LHCN-M2 (cell line): ENCODE measurements at places on chromosomes 2 and 18. TPM values are rescaled to one million over a fixed set of nuclear protein-coding genes. Genes with fewer than 3 reads are reported as not detected.

VIL1 gene
- not detected in 2 replicates for total RNA-seq

C2orf81 gene
- 0.63 and 1.5 TPM in 2 replicates for total RNA-seq

ARHGEF4 gene
- total RNA-seq = 0.23 TPM in 1 of 2 replicates, not detected in the other

DNA sequence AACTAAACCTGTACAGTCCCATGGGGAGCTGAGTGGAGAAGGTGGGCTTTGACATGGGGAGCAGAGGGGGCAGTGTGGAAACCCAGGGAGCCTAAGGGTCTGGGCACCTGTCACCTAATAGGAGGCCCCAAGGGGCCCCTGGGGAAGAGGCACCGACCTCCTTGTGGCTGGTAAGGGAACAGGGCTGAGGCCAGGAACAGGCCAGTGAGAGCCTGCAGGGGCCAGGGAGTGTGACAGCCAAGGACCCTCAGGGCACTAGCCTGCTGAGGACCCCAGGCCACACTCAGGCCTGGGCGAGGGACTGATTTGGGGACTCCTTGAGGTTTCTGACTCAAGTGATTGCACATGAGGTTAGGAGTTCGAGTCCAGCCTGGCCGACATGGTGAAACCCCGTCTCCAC, 24.5 kb upstream of the ALPP start:
- DNase-seq = no peak

GRCh38 chr2:176817061-176817565, 395.5 kb upstream of the HNRNPA3 start:
- DNase-seq = no peak

DNA sequence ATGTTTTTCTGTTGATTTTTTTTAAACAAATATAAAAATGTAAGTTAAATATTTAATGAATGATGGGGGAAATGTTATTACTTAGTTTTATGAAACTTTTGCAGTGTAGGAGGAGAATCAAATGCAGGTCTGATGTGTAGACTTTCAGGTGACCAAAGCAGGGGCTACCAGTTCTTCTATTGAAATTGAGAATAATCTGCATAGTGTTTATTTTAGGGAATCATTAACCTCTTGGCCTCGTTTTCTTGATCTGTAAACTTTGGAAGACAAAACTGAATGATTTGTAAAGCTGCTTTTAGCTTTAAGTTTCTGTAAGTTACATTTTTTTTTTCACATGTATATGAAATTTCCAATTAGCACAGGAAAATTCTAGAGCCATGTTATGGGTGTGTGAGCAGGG, 99.2 kb downstream of the R3HDM1 start:
- no peak for DNase-seq

DNA sequence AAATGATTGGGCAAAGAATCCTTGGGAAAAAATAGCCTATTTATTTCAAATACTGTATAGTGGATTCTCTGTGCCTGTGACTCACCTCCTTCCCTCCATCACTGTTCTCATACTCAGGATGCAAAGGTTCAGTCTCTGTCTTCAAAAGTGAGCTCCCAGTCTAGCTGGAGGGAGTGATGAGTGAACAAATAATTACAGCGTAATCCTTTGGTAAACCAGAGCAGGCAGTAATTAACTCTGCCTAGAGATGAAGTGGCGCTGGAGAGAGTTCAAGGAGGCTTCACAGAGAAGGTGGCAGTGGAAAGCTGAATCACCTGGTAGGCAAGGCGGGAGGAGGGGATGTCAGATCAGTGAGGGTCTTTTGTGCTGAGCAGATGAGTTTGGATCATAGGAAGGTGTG, 6.5 kb downstream of the DGUOK start:
- no peak for DNase-seq

GRCh38 chr18:2150566-2150965, 420.7 kb downstream of the METTL4 start:
- DNase-seq = no peak

DNA sequence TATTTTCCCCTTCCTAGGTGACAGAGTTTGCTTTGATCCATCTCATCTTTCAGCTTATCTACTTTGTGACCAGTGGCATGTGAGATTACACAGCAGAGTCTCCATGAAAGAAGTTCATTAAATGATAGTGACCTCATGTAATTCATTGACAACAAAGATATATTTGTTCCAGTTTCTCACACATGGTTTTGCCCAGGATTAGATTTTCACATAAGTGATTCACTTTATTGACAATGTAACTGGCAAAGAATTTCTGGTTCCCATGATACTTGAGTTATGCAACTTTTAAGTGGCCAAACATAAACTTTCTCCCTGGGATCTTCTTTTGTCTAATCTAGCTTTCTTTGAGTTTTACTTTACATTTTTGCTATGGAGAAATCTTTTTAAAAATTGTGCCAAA, 50.0 kb downstream of the MC4R start:
- no peak for DNase-seq

DNA sequence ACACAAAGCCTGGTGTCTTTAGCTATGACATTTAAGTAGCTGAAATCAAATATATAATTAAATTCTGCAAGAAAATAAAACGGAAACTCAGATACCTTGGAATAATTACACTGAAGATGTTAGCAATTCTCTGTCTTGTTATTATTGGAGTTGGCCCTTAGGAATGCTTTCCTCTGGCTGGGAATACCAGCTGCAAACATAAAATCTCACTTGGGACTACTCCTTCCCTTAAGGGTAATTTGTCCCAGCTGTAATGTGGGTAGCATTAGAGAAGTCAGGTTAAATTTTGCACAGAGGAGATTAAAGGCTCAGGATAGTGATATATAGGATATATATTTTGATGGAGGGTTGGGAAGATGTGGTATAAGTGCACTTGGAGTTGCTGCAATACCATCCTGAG, 37.3 kb upstream of the GRP start:
- DNase-seq = no peak

- peak; percentile 17 for DNase-seq
These were observed 24.4 kb upstream of the DTNB start for GRCh38 chr2:25697559-25698341.

DNA sequence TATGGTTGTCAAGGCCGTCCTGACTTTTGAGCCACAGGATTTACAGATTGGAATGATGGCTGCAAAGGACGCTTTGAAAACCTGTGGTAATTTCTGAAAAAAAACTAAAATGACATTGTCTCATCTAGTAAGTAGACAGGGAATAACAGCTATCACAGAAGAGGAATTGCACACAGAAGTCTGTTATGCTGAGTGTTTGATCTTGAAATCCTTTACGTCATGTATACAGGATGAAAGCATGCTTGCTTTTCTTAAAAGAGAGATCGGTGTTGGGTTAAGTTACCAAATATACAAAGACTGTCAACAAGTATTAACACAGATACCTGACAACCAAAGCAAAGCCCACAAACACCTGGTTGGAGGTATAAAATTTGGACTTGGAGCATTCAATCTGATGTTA, 12.6 kb upstream of the SRSF7 start:
- no peak for DNase-seq

DNA sequence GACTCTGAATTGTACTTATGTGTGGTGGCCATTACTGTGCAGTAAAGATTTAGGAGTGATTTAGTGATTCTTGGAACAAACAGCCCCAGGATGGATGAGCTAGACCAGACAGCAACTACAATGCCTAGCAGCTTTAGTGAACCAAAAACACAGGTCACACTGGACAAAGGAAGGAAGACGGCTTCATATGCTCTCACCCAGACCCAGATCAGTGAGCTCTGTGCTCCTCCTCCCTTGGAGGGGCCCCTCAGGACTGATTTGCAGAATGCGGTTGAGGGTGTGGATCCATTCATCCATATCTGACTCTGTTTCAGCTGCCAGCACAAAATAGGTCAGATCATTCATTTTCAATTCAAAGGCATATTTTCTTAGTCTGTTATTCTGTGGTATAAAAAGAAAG, 159.7 kb upstream of the CCDC195 start:
- DNase-seq = no peak

DNA sequence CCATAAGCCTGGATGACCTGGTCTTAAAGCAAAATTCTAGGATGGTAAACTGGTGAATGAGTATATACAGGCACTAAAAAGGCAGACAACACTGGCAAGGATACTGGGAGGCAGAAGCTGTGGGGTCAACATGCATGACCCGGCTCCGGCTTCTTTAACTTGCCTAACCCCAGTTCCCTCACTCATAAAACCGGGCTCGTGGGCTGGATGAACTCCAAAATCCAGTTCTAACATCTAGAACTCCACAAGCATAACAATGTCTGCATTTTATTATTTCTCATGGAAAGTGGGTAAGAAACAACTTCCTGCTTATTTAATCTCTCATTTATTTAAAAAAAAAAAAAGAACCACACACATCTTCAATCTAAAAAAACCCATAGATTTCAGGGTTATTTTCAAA, 57.3 kb downstream of the FARSB start:
- no peak for DNase-seq
